ENCODE measurements at places on chromosomes 12 and 14.

- peak; percentile 69 for DNase-seq
These were observed 34.6 kb downstream of the SPRING1 start for GRCh38 chr12:116703214-116703795.

GRCh38 chr12:64455506-64455905, 3.6 kb downstream of the TBK1 start:
- no peak for DNase-seq

- no peak for DNase-seq
These were observed 57.6 kb upstream of the FZD10 start for GRCh38 chr12:130104571-130105106.

GRCh38 chr14:105493921-105494605, 3.0 kb downstream of the TEDC1 start:
- DNase-seq = no peak

DNA sequence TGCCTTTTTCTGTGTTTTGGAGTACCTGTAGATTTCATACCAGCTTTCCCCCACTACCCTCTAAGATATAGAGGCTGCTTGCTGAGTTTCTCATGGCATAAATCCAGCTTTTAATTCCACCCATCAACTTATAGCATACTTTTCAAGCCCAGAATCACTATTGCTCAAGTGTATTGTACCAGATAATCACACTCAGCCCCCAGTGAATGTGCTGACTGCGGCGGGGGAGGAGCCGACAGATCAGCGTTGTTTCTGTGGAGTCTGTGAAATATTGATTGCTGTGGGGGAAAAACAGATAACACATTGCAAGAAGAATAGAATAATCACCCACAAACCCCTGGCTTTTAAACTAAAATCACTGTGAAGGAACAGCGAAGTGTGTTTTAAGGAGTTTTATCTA, 296.1 kb downstream of the TMEM132D start:
- DNase-seq = no peak

GRCh38 chr12:85872497-85873091, 1.5 kb upstream of the NTS start:
- peak; percentile 85 for DNase-seq

DNA sequence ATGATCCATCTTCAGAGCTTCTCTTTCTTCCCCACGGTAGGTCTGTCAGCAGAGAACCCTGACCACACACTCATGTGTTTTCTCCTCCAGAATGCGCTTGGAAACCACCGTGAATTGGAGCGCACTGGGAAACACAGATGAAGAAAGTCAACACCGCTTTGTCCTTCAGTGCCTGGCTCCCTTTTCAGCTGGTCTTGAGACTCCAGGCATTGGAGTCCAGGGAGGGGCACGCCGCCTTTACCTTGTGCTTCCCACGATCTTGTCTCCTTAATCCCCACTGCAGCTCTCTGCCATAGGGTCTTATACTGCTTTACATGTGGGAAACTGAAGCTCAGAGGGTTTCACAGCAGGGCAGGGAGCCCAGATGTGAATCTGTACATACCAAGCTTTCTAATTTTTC, 1.1 kb downstream of the FAM90A1 start:
- DNase-seq = no peak

DNA sequence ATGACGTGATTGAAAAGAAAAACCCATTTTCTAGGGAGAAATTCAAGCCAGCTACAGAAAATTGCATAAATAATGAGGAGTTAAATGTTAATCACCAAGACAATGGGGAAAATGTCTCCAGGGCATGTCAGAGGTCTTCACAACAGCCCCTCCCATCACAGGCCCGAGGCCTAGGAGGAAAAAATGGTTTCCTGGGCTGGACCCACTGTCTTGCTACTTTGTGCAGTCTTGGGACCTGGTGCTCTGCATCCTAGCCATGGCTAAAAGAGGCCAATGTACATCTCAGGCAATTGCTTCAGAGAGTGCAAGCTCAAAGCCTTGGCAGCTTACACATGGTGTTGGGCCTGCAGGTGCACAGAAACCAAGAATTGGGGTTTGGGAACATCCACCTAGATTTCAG, 65.3 kb downstream of the TUNAR start:
- DNase-seq = no peak

DNA sequence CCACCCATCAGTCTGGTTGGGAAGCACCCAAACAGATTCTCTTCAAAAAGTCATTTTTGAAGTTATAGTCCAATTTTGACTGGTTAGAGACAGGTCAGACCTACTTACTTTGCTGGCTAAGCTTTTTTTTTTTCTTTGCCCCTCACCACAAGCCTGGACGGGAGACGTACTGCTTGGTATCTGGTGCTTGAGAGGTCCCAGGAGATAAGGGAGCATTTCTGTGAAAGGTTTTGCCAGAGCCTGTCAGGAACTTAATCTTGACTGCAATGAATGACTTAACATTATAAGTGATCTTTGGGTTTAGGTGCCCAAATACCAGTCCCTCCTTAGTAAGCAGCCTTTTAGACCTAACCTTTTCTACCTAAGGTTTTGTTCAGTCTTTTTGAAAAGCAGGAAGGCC, 6.3 kb downstream of the MTHFD1 start:
- DNase-seq = no peak

- DNase-seq = no peak
These were observed at the start of gene HOTAIR for GRCh38 chr12:53974084-53975063. TSS of gene HOTAIR (minus strand) at chr12:53974954.

DNA sequence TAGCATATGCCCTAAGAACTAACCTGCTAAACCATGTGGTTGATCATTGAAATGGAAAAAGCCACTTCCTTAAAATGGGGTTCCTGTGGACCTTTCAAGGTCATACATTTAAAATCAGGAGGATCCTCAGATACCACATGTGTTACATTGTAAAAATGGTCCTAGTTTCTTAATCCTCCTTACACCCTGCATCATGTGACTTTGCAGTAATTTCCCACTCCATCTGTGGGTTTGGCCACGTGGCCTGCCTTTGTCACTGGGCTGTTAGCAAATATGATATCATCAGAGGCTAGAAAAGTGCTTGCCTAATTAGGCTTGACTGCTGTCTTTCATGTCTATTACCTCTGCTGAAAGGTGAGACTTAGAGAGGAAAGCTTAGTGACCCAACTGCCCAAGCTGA, 70.7 kb downstream of the CMKLR1 start:
- no peak for DNase-seq

DNA sequence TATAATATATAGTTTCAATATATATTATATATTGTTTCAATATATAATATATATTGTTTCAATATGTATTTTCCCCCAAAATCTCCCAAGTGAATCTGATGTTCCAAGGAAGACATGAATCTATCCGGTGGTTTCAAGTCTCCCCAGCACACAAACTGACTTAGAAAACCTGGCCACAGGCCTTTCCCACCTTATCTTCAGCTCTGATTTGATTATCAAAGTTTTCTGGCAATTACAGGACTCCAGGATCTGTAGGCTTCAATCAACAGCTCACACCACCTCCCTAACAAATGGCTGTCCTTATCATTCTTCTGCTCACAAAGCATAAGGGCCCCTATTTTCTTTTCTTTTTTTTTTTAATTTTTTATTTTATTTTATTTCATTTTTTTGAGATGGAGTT, 22.7 kb upstream of the SPTSSA start:
- no peak for DNase-seq

GRCh38 chr12:69529021-69529420, 56.2 kb upstream of the CCT2 start:
- DNase-seq = no peak

DNA sequence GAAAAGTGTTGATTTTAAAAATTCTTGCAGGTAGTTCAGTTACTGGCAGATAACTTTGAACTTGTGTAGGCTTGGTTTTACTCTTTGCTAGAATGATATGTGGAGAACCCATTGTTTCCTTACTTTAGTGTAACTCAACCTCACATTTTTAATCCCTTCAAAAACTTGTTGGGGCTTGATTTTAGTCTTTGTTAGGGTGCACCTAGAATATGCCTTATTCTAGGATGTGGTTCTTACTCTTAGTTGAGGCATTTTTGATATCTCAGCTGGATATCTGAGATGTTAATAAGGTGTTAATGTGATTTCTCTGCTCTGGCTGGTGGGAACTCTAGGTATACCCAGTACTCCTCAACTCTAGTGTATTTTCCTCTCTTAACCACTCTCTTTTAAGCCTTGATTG, 10.0 kb downstream of the MNAT1 start:
- no peak for DNase-seq

- DNase-seq = no peak
These were observed 237.5 kb upstream of the HMGA2 start for GRCh38 chr12:65586796-65587195.
